ENCODE measurements at places on chromosomes 12 and 14.

GRCh38 chr12:92506891-92507290, 195.9 kb upstream of the PLEKHG7 start:
- no peak for DNase-seq

DNA sequence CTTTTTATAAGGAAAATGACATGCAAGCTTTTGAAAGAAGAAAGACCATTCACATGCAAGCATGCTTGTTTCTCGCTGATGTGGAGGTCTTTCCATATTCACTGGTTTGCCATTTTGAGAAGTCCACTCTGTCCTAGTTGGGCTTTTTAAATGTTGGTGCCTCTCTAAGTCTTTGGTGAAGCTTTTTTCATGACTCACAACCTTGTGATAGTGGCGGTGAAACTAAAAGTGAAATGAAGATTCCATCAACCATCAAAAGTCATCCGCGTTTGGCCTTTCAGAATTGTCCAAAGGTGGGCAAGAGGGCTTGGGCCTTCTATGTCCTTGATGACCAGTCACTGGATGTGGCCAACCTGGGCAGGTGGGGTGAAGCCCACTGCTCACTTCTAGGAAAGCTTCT, 4.3 kb downstream of the LRRC74A start:
- DNase-seq = no peak

- no peak for DNase-seq
These were observed 137.8 kb downstream of the SLC25A21 start for GRCh38 chr14:37034410-37035285.

DNA sequence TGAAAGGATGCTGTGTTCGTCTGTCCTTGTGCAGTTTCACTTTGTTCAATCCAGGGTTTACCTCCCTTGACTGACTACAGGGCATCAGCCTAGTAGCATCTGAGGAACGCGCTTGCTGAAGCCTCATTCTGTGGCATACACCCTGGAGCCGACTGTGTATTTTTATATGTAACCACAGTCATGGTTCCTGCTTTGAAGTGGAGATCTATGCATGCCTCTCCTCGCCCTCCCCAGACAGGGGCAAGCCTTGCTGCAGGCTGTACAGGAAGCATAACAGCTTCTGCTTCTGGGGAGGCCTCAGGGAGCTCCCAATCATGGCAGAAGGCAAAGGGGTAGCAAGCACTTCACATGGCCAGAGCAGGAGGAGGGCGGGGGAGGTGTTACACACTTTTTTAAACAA, 262.1 kb downstream of the BCL11B start:
- DNase-seq = peak; percentile 14

GRCh38 chr14:63759456-63759855, 31.6 kb upstream of the SGPP1 start:
- DNase-seq = peak; percentile 53

- DNase-seq = no peak
These were observed 25.1 kb downstream of the KCNC2 start for GRCh38 chr12:75184516-75184915.

All from CD4-positive, alpha-beta T cell treated with Interferon alpha-2 for 1 hour (primary cell).